ENCODE measurements at places on chromosomes 1 and 21.

GRCh38 chr1:9858293-9859035, 34.7 kb upstream of the CLSTN1 start:
- no peak for DNase-seq

GRCh38 chr1:205484985-205485967, 19.2 kb upstream of the CDK18 start:
- DNase-seq: no peak

DNA sequence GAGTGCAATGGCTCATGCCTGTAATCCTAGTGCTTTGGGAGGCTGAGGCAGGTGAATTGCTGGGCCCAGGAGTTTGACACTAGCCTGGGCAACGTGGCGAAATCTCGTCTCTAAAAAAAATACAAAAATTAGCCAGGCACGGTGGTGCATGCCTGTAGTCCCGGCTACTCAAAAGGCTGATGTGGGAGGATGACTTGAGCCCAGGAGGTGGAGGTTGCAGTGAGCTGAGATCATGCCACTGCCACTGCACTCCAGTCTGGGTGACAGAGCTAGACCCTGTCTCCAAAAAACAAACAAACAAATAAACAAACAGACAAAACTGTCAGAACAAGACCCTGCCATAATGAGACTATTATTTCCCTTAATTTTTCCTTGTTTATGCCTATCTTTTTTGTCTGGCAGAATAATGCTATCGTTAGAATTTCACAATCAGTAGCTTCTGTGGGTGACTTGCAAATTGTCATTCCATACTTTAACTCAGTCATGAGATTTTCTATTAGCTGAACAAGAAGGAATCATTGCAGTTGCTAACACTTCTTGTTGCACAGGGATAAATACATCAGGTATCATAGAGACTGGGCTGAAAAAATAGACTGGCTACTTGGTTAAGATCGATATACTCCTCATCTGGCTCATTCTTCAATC, 7.5 kb upstream of the THEM4 start:
- DNase-seq: no peak

GRCh38 chr1:3453203-3453761, 1.2 kb upstream of the ARHGEF16 start:
- DNase-seq: peak; percentile 11

- no peak for DNase-seq
These were observed 146.8 kb downstream of the PAPPA2 start for GRCh38 chr1:176609556-176610408.

DNA sequence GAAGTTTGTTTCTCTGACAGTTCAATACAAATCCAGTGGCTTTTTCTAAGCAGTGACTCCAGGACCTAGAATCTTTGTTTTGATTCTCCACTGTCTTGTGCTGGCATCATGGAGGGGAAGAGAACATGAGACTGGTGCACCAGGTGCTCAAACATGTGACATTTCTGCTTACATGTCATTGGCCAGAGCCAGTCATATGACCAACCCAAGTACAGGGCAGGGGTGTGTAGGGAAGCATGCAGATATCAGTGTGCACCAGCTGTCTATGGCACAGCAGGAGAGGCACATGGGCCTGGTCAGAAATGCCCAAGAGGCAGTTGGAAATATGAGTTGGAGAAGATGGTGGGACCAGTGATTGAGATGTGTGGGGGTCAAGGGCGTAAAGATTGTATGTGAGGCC, 297.0 kb downstream of the HHAT start:
- DNase-seq: no peak

- DNase-seq: no peak
These were observed 635.9 kb downstream of the SMYD3 start for GRCh38 chr1:245871191-245871590.

DNA sequence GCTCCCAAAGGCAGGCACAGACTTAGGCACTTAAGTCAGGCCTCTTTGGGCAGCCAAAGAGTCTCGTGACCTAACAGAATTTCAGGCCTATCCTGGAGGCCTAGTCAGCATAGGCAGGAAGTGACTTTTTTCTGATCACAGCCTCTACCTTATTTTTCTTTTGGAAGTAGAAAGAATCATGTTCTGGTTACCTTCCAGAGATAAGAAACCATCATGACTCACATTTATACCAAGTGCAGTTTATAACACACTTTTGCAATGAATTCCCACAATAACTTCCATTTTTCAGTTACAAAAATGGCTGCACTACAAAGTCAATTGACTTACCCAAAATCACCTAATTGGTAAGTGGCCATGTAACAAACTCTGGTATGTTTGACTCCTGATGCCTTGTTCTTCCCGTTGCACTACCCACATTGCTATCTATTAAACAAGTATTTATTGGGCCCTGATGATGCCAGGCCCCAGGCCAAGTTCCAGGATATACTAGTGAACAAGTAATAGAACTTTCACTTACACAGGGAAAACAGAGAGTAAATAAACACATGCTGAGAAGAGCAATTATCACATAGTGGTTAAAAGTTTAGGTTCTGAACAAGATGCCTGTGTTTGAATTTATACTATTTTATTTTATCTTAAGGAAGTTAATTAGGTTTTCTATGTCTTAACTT, 74.3 kb downstream of the SH3GLB1 start:
- DNase-seq: peak; percentile 35

DNA sequence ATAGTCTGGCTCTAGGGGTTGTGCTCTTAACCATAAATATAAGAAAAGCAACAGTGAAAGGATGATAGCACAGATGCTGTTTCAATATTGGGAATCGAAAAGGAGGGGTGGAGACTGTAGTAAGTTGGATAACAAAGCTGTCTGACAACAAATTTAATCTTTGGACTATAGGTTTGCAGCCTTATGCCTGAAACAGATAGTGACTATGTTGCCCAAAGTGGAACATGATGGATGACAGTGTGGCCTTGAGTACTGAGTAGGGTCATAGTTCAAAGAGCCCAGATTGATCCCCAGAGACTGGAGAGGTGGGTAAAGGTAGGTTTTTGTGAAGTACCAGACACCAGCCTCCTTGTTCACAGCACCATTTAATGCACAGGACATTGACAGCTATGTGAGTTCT, 144.0 kb upstream of the PALMD start:
- DNase-seq: no peak

DNA sequence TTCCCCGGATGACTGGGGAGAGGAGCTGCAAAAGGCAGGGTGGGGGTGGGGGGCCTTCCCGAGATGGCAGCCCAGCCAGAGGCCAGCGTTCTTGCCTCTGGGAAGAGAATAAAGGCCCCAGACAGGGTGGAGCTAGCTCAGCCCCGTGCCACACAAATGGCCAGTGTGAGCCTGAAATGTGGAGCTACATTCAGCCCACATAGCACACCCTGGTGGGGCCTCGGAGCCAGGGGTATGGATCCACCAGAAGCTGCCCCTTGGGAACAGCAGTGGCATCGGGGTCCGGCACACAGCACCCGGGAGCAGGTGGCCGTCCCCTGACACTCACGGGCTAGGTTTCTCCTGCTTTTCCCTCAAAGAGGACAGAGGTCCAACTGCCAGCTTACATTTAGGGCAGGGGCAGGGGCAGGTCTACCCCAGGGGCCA, 93.9 kb downstream of the PDE9A start:
- no peak for DNase-seq

DNA sequence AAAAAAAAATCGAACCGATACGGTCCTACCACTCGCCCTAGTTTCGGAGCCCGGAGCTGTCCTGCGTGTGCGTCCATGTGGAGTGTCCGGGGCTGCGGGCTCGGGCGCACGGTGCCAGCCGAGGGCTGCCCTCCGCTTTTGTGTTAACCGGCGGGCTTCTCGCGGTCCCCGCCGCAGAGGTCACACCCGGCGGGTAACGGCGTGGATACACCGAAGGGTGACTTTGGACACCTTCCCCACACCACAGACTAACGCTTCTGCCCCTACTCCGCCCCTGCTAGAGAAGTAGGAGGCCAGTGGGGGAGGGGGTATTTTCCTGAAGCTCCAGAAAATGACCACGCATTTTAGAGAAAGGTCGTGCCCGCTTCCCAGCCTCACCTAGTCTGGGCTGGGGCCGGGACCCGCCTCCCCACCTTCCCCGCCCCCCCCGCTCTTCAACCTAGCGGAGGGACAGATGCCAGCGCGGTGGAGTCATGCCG, 609 bp upstream of the ATF3 start:
- no peak for DNase-seq
